ENCODE measurements at places on chromosomes 16 and 17.

DNA sequence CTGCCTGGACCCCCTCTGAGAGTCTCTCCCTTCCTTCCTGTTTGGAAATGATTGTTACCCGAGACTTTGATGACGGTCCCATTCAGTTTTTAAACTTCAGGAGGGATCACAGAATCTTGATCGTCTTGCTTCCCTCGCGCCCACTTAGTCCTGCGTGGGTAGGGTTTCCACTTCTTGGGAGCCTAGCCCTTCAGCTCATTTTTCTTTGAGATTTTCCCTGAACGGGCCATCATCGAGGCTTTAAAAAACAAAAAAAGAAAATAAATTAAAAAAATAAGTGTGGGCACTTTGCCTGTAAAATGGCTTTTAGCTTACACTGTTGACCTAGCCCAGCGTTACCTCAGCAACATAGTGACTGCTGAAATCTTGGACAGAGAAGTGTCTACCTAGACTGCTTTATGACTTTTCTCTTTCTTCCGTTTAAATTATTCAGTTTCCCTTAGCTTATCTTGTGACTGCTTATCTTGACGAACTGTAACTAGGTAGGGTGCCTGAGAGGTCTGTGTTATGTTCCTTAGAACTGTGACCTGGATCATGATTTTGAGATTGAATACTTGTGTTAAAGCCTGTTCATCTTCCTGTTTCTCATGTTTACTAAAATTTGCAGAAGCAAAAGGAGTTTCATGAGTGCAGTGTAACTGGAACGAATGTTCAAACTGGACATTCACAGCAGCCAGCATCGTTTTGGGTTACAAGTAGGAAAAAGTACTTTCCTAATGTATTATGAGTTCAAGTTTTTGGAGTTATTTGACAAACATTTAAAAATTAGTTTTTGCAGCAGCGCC, 874 bp downstream of the WWP2 start:
- no peak for DNase-seq

GRCh38 chr16:31072540-31073141, 1.4 kb downstream of the ZNF668 start:
- DNase-seq: no peak

DNA sequence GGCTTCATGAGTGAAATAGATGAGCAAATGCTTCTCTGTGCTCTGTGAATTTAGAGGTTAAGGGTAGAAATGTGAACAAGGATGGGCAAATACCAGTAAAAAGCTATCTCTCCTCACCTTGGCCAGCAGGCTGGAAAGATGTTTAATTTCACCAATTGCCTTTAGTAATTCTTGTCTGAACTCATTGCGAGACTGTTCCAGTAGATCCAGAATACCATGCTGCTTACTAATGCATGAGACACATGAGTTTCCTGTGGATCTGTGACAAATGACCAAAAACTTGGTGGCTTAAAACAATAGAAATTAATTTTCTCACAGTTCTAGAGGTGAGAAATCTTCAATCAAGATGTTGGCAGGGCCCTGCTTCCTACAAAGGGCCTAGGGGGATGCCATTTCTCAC, 9.3 kb upstream of the ZNF624 start:
- DNase-seq: no peak

GRCh38 chr17:491086-492021, 138.7 kb upstream of the RPH3AL start:
- peak; percentile 85 for DNase-seq

DNA sequence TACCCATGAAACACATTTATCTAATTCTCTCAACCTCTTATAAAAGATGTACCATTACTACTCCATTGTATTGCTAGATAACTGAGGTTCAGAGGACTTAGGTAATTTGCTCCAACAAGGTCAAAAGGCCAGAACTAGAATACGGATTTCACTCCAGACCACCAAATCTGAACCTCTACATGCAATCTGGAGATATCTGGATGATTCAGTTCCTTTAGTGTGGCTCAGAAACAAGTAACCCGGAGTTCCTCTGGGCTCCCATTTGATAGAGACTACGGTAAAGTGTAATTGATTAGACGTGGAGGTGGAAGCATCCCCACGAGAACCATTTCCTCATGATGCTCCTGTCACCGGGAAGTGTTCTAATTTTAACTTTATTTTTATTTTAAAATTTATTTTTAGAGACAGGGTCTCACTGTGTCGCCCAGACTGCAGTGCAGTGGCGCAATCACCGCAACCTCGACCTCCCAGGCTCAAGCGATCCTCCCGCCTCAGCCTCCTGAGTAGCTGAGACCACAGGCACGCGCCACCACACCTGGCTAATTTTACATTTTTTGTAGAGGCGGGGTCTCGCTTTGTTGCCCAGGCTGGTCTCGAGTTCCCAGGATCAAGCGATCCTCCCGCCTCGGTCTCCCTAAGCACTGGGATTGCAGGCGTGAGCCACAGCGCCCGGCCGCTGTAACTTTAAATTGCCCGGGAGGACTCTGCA, 608 bp upstream of the COX10 start:
- no peak for DNase-seq

- DNase-seq: no peak
These were observed 727 bp upstream of the MBTPS1 start for GRCh38 chr16:84117494-84117843.

- DNase-seq: no peak
These were observed 42.6 kb downstream of the NLRP1 start for GRCh38 chr17:5541610-5542202.

DNA sequence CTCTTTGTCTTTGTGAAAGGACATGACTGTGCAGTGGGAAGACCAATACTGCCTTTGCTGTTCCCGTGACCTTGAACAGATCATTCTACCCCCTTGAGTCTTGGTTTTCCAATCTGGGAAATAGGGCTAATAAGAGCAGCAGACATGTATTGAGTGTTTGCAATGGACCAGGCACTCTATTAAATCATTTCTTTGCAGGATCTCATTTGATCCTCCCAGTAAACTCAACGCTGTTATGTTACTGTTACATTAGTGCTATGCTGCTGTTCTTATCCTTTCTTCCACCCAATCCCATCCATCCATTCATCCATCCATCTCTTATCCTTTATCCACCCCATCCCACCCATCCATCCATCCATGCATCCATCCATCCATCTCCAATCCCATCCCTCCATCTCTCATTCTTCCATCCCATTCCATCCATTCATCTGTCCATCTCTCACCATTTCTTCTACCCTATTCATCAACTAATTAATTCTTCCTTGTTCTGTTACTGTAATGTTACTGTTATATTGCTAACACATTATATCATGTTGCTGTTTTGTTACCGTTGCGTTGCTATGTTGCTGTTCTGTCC, 65.1 kb downstream of the ABCC6 start:
- DNase-seq: no peak

GRCh38 chr17:3960764-3961163, 3.5 kb downstream of the ATP2A3 start:
- DNase-seq: no peak

GRCh38 chr16:67150833-67151396, at the start of gene B3GNT9:
B3GNT9 (minus strand) TSS chr16:67150998; CDS start chr16:67150485, 513 bp downstream.
- peak; percentile 91 for DNase-seq

DNA sequence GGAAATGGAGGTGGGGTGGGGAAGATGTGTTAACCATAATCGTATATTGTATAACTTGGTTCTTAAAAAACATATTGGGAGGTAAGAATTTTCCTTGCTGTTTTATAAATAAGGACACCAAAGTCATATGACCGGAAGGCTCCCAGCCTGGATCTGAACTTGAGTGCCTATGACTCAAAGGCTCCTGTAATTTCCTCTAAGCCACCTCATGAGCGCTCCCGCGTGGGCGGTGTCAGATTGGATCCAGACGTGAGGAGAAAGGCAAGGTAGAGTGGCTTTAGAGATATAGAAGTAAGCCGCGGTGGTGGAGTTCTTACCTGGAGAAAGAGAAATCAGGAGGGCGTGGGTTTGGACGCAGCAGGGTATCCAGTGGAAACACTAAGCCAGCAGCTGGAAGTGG, 196.2 kb upstream of the NLRP1 start:
- no peak for DNase-seq

DNA sequence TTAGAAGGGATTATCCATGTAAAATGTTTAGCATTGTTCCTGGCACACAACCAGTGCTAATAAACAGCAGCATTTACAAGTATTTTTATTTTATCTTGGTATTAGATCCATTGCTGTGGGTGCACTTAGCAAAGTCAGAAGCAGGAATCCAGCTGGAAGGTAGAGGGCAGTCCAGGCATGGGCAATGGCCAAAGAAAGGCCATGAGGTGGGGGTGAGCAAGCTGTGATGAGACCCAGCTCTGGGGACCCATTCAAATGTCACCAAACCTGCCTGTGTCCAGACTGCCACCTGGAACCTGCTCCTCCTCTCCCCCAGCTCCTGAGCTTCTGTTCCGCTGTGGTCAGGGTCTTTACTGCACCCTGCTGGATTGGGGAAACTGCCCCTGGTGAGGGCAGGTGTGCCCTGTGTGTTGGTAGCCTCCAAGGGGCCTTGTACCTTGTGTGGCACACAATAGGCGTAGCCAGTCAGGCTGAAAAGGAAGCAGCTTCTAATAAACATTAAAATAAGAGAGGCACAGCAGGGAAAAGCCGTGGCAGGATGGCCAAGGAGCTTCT, 118.0 kb upstream of the CRHR1 start:
- DNase-seq: no peak

GRCh38 chr16:35506018-35506897, 2046.8 kb downstream of the TP53TG3F start:
- no peak for DNase-seq

DNA sequence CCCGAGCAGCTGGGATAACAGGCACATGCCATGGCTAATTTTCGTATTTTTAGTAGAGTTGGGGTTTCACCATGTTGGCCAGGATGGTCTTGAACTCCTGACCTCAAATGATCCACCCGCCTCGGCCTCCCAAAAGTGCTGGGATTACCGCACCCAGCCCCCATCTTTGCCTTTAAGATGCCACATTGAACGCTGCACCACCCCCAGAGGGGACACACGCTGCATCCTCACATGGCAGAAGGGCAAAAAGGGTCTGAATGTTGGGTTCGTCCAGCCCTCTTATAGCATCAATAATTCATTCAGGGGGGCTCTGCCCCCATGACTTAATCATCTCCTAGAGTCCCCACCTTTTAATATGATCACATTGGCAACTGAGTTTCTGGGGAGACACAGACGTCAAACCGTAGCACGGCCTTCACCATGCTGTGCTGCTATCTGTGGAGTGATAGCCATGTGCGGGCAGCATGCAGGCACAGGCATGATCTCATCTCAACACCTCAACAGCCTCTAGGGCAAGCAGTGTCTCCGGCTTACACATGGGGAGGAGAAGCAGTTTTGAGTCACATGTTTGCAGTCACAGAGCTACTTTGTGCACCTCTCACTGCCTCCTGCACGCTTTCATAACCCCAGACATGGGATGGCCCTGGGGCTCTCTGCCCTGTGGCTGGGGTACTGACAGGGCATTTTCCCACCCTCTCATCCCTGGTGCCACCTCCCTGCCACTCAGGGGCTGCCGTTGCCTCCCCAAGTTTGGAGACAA, 30.0 kb downstream of the IL21R start:
- peak; percentile 44 for DNase-seq

GRCh38 chr17:31321481-31321880, at the start of gene EVI2A:
EVI2A (minus strand) TSS chr17:31321622; CDS start chr17:31319013, 2,609 bp downstream.
- DNase-seq: no peak

DNA sequence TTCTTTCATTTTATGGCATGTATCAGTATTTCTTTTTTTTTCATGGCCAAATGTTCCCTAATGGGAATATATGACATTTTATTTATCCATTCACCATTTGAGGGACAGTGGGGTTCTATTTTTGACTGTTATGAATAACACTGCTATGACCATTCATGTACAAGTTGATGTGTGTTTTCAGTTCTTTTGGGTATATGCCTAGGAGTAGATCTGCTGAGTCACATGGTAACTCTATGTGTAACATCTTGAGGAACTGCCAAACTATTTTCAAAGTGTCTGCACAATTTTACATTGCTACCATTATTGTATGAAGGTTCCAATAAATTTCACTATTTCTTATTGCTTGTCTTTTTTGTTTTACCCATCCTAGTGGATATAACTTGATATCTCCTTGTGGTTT, 223.0 kb downstream of the TANC2 start:
- DNase-seq: no peak

DNA sequence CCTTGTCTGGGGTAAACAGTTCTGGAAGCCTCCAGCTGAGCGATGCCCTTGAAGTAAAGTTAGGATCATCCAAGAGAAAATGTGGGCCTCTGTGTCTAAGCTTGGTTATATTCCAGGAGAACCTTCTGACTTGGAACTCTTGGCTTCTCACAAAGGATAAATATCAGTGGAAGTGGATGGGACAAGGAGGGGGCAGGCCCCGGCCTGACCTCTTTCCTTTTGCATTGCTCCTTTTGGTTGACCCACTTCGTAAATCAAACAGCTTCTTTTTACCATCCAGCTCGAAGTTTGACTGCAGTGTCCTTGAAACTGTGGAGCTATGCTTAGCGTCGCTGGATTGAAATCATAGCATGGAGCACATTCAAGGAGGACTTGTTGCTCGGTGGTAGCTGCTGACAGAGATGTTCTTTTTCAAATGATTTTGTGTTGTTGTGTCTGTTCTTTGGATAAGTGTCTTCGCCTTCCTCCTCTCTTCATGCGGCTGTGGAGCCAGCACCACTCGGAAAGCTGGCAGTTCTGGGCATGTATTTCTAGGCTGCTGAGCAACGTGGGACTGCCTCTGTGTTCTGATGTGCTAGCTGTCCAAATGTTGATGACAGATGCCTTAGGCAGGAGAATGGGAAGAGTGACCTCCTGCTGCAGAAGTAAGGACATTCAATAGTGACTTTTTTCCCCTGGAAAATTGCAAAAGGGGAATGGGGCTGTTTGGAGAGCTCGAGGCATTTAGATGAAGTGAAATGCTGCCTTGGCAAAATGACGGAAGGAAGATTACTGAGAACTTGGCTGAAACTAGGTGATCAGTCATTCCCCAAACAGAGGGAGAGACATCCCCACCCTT, 4.5 kb downstream of the MINK1 start:
- DNase-seq: no peak

DNA sequence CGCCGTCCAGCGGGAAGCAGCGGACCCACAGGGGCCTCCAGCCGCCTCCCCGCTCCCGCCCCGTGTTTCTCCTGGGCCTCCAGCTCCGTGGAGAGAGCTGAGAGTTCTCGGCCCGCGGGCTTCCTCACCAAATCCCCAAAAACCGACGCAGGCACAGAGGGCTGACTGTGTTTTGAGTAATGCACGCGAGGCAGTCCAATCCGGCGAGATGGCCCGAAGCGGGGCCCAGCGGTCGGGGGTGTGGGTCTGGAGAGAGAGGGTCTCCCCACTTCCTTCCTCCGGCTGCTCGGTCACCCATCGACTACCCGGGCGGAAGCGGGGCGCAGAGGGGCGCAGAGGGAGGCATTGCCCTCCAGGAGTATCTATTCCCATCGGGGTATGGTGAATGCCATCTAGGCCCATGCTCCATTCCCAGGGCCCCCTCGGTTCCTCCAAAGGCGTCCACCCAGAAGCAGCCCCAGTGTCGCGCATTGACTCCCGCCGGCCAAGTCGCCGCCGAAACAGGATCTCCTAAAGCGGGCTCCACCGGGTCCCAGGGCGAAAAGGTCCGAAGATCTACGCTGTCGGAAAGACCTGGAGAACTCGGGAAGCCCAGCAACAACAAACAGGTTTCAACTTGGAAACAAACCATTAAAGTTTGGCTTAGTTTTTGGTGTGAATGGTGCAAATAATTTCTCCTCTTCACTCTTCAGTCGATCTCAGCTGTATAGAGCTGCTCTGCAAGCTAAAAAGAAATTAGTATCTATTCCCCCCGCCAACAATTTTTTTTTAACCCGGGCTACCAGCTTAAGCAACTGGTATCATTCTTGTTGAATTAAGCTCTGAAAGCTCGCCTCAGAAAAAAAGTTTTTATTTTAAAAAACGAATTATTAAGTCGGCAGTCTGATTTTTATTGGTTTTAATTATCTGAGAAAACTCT, 19.2 kb upstream of the HOXB13 start:
- DNase-seq: no peak

- DNase-seq: peak; percentile 89
These were observed 16.5 kb upstream of the TMEM92 start for GRCh38 chr17:50257676-50258224.

- DNase-seq: no peak
These were observed 50.9 kb downstream of the MRC2 start for GRCh38 chr17:62678214-62678919.

Data from left forelimb (tissue), 1 donor.